ENCODE measurements at places on chromosomes 2 and 18.

DNA sequence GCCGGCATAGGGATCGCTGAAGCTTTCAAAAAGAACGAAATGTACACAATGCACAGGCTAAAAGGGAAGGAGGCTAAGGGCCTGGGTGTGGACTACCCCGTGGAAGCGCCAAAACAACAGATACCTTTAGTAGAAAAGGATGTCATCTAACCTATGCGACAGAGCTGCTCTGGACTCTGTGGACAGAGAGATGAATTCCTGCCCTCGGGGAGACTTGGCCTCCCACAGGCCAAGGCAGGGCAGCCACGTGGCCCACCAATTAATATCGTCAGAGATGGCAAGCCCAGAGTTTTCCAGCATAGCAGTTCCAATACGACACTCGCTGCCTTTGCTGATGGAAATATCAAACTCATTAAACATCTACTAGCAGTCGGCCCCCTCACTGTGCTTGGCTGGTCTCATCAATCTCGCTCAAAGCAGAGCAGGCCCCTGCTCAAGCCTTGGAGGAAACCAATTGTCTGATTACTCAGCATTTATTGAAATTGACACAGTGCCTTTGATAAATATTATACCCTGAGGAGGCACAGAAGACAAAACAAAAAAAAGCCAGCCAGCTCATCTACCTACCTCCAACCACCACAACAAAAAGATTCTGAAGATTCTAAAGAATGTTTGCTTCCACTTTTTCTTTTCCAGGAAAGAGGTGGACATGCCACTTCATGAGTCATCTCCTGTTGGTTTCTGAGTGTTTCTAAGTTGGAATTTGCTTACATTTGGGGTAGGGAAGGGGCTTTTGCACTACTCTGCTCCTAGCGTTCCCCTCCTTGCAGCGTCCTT, 79.0 kb upstream of the ACAA2 start:
- no peak for DNase-seq

DNA sequence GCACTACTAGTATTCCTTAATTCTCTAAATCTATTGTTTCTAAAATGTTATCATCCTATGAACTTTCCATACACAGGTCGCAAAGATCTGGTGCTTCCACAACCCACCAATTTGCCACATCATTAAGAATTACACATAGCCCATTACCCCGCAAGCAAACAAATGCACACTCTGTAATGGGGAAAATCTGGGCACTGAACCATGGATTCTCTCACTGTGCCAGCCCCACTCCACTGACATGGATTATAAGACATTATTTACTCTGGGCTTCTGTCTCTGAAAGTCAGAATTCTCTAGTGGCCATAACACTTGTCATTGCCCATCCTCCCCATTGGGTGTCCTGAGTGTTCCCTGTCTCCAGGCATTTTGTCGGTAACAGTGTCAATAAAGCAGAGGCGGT, 537.1 kb downstream of the EPHA4 start:
- no peak for DNase-seq

- no peak for DNase-seq
Observed at GRCh38 chr2:181130686-181131085, 150.3 kb downstream of the UBE2E3 start.

DNA sequence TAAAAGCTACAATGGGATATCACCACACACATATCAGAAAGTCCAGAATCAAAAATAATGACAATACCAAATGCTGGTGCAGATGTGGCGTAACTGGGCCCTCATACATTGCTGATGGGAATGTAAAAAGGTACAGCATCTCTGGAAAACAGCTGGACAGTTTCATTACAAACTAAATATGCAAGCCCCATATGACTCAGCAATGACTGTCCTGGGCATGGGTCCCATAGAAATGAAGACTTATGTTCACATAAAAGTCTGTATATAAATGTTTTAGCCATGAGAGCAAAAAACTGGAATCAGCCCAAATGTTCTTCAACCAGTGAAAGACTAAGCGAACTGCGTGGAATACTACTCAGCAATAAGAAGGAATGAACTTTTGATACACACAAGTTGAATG, 56.7 kb downstream of the ALPK2 start:
- DNase-seq = peak; percentile 97

- no peak for DNase-seq
Observed at GRCh38 chr18:79770826-79771225, 26.9 kb upstream of the KCNG2 start.

DNA sequence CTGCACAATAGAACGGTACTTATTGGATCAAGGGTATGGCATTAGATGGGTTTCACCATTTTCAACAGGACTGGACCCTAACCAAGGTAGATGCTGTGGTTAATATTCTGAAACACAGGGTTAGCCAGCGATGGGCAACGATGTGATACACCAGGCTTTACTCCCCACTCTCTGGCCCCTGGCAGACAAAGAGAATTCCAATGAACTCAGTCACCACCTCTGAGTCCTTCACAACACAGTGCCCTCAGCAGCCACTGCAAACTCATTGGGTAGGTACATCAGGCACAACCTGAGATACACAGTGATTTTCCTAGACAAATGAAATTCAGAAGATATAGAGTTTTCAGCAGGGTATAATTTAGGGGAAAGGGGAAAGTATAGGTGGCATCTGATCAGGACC, 634.5 kb downstream of the ZEB2 start:
- DNase-seq = no peak

GRCh38 chr2:45736757-45737704, 85.6 kb downstream of the PRKCE start:
- no peak for DNase-seq

GRCh38 chr2:35297403-35297802, 1058.2 kb upstream of the CRIM1 start:
- DNase-seq = no peak

DNA sequence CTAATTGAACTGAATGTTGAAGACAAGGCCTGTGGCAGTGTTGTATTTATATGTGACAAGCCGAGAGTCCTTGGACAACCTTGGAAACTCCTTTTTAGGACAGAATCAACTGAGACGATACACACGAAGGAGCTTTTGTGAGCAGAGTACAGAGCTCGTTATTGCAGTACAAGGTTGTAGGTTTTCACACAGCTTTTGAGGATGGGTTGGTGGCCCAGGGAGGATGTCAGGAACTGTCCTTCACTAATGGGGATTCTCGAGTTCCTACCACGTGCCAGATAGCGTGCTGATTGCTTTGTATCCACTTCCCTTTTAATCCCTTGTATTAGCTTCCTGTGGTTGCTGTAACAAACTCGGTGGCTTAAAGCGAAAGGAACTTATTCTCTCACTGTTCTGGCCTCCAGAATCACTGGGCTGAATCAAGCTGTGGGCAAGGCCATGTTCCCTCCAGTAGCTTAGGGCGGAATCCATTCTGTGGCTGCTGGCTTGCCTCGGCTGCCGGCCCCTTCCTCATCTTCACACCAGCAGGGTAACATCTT, 20.2 kb downstream of the INPP4A start:
- DNase-seq = no peak

DNA sequence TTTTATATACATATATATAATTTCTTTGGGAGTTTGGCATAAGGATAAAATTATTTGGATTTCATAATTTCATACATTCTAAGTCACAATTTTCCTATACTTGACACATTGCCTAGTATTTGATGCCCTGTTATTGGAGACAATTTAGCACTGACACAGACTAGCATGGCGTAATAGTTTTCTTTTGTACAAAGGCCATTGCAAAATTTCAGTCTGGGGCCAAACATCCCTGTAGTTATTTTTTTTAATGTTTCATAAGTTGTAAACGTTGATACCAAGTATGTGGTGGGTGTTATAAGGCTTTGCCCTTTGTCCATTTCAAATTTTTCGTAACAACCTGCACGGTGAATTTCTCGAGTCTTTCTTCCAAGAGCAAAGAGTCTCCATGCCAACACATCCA, 95.7 kb upstream of the NRP2 start:
- no peak for DNase-seq

GRCh38 chr2:23624378-23624777, 239.4 kb downstream of the KLHL29 start:
- no peak for DNase-seq

- no peak for DNase-seq
Observed at GRCh38 chr2:206045251-206045650, 40.7 kb downstream of the INO80D start.

All from fibroblast of skin of left biceps (primary cell).